ENCODE measurements at places on chromosomes 12 and 14. TPM values are rescaled to one million over a fixed set of nuclear protein-coding genes. Genes with fewer than 3 reads are reported as not detected.

NFE2 gene
- polyA plus RNA-seq, result 0.34 TPM

GPR135 gene
- polyA plus RNA-seq, result 0.78 TPM

SLC6A13 gene
- not detected for polyA plus RNA-seq

DNA sequence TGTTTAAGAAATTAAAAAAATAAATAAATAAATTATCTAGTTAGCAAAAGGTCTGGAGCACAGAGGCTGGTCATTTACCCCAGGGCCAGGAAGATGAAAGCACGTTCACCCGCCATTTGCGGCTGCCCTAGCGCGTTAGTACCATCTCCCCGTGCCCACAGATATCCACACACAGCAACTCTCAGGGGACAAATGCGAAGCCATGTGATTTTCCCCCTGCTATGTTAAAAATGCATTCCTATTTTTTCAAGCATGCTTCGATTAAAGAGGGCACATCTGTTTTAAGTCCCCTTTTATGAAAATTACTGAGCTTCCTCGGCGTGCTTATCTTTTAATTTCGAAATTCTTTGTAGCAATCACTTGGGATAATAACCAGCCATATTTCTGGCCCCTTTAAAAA lies 56.9 kb upstream of the PIWIL1 start:
- DNase-seq, result no peak

- no peak for DNase-seq
Measured at GRCh38 chr14:103304706-103305105, 29.3 kb upstream of the EIF5 start.

DNA sequence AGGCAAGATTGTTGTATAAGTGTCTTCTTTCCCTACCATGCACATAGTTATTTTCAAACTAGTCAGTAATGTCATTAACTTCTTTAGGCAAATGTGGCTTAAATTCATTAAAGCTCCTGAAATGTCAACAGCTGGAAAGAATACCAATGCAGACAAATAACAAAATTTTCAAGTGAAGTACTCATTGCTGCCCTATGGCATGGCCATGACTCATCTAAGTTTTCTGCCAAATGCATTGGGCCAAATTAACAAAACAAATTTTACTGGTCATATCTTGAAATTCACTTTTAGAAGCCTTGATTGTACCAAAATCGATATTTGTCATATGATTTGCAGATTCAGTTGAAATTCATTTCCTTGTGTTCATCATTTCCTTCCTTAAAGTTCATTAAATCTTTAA lies 915.9 kb downstream of the SLC6A15 start:
- DNase-seq, result peak; percentile 32

DNA sequence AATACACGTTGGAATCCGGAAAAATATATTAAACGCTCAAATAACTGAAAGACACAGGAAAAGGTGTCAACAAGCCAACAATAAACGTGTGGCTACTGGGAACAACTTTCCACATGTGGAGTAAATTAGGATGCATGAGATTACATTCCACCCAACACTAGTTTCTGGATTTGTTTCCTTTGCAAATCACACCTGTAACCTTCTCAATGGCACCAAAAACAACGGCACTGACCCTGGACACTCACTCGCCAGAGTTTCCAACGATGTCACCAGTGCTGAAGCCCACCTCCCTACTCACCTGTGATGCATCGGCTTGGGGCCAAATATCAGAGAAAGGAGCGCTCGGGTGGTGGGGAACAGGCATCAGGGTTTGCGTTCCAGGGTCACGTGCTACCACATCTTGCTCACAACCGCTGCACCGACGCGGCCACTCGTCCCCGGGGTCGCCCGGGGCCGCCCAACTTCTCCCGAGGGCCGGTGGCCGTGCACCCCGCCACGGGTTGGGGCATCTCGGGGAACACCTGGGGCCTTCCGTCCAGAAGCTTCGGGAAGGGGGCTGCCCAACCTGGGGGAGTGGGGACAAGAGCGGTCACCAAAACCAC lies 629 bp downstream of the PRDM4 start:
- DNase-seq, result peak; percentile 16

GRCh38 chr14:61110316-61111082 lies 129.5 kb downstream of the SLC38A6 start:
- no peak for DNase-seq

DNA sequence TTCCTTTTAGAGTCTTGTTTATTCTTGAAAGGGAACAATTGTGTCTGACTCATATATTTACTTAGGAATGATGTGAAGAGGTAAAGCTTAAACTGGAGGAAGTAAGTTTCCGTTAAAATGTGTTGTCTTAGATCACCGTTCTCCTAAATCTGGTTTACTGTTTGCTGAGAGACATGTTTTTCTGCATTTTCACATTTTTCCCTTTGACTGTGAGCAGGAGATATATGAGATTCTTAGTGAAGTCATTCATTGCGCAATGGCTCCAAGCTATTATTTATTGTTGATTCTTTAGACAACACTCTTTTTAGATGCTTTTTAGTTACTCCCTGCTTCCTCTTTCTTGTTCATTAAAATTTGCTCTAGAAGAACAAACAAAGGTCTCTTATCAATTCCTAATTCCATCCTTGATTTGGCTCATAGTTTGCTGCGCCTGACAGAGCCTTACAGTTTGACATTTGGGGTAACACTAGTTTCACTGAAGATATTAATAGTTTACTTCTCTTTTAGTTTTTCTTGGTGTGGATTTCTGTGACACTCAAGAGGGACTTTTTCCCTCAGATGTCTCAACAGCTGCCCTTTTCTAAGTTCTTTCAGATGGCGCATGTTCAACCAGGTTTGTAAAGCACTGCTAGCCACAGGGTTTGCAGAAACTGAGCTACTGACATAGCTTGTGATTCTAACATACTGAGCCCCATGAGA lies 11.4 kb downstream of the CLECL1 start:
- DNase-seq, result peak; percentile 58

- DNase-seq, result no peak
Measured at GRCh38 chr12:76874491-76875190, 4.2 kb downstream of the CSRP2 start.

DNA sequence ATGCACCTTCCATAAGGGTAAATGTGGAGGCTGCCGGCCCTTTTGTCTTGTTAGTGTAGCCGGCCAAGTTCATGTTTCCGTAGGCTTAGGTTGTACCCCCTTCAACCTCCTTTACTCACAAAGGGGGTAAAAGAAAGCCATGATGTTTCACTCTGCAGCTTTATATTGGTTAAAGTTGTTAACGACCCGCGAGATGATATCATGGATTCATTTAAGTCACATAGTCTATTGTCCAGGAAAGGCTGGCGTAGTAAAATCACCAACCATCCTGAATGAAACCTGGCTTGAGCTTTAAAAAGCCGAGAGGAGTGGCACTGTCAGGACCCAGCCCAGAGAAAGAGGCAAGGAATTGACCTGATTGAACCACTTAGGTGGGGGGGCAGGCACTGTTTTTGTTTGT lies 1.3 kb downstream of the UNG start:
- DNase-seq, result peak; percentile 21

DNA sequence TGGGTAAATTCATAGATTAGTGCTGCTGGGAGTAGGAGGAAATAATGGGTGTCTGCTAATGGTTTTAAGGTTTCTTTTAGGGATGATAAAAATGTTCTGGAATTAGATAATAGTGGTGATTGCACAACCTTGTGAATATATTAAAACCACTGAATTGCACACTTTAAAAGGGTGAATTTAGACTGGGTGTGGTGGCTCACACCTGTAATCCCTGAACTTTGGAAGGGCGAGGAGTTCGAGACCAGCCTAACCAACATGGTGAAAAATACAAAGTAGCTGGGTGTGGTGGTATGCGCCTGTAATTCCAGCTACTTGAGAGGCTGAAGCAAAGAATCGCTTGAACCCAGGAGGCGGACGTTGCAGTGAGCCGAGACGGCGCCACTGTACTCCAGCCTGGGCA lies 1.3 kb downstream of the RAD52 start:
- no peak for DNase-seq

Data from fibroblast of lung (primary cell).